ENCODE measurements at places on chromosomes 7 and 10. TPM values are rescaled to one million over a fixed set of nuclear protein-coding genes. Genes with fewer than 3 reads are reported as not detected.

AP3M1 gene
- polyA plus RNA-seq = 28.5 TPM

PLAC9 gene
- 54.3 TPM for polyA plus RNA-seq

TMEM273 gene
- 27.3 TPM for polyA plus RNA-seq

CALML3 gene
- not detected for polyA plus RNA-seq

CADPS2 gene
- polyA plus RNA-seq = 5.5 TPM

CFAP70 gene
- 0.56 TPM for polyA plus RNA-seq

PTPRN2 gene
- 4.4 TPM for polyA plus RNA-seq

AKR1E2 gene
- 3.9 TPM for polyA plus RNA-seq

ZNF3 gene
- polyA plus RNA-seq = 17.4 TPM

TMEM26 gene
- 0.51 TPM for polyA plus RNA-seq

BUD23 gene
- polyA plus RNA-seq = 69.4 TPM

GCK gene
- polyA plus RNA-seq = 2.1 TPM

RBM28 gene
- polyA plus RNA-seq = 13.6 TPM

NPFFR1 gene
- polyA plus RNA-seq = 0.01 TPM

METTL27 gene
- polyA plus RNA-seq = 1.0 TPM

GLI3 gene
- polyA plus RNA-seq = 8.1 TPM

HECW1 gene
- polyA plus RNA-seq = 1.2 TPM

DPYSL4 gene
- polyA plus RNA-seq = 1.5 TPM

MYO1G gene
- polyA plus RNA-seq = 3.6 TPM

CNTNAP2 gene
- 0.28 TPM for polyA plus RNA-seq

AMPH gene
- polyA plus RNA-seq = 5.0 TPM

DNA sequence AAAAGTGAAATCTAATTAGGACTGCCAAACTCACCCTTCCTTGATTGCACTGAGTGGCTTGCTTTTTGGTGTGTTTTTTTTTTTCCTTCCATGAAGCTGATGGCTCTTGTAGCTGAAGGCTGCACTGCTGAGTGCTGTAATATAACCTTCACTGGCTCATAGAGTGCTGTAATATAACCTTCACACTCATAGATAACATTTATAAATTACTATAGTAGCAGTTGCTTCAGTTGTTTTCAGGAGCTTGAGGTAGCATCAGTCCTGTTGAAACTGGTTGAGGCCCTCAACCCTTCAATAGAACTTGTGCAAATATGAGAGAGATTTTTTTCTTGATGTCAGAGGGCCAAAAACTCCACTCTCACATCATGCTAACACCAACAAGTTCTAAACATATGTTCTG, 404.9 kb upstream of the MBL2 start:
- DNase-seq = no peak

DNA sequence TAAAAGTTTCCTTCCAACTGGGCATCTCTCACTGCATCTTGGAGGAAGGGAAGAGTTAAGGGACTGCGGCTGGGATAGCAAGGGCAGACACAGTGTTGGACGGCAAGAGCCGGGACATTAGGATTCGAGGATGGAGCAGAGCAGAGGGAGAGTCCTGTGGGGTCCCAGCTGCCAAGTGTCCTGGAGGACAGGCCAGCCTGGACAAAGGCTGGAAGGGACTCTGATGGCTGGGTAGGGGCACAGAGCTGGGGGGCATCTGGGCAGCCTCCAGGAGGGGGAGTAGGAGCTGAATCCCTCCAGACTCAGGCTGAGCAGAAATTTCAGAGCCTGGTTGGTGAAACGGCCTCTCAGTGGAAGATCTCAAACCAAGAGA, 19.2 kb downstream of the SFTPA1 start:
- no peak for DNase-seq

- DNase-seq = no peak
Measured at GRCh38 chr10:7634142-7634894, 32.4 kb downstream of the ITIH5 start.

GRCh38 chr10:132878730-132879407, 63.5 kb downstream of the CFAP46 start:
- DNase-seq = no peak

DNA sequence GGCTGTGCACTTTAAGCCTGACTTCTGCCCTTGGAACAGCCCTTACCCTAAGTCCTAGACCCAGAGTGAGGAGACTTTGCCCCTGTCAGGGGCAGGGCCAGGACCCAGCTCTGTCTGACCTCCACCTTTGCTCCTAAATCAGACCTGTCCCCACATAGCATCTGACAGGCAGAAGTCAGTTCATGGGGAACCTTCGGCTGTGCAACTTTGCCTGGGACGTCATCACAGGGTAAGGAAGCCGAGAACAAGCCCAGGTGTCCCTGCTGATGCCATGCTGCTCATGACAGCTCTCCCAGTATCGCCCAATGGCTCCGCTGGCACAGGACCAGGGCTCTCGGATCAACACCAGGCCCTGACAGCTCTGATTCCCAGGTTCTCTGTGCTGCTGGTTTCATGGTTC, 55.4 kb downstream of the TNS3 start:
- no peak for DNase-seq

GRCh38 chr10:113665806-113666354, 2.0 kb upstream of the NRAP start:
- no peak for DNase-seq

DNA sequence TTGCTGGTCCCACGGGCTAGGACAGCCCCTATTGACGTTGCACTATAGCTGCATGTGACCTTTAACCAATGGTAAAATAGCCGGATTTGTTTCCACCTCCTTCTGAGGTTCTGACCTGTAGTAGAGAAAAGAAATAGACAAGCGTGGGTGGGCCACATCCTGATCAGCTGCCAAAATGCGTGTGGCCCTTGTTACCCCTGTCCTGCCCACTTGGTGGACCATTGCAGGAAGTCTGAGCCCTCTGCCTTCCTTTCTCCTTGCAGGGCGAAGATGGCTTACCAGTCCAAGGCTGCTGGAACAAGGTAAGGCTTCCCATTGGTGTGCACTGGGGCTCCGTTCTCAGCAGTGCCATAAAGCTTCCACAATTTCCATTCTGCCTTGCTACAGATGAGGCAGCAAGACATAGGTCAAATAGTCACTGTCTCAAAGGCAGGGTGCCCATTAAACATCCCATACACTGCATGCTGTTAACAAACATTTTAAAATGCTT, 95.9 kb upstream of the MACROH2A2 start:
- DNase-seq = no peak

- DNase-seq = no peak
Measured at GRCh38 chr7:22174574-22174953, 182.4 kb downstream of the RAPGEF5 start.

GRCh38 chr7:81462672-81463071, 307.2 kb downstream of the HGF start:
- DNase-seq = no peak

DNA sequence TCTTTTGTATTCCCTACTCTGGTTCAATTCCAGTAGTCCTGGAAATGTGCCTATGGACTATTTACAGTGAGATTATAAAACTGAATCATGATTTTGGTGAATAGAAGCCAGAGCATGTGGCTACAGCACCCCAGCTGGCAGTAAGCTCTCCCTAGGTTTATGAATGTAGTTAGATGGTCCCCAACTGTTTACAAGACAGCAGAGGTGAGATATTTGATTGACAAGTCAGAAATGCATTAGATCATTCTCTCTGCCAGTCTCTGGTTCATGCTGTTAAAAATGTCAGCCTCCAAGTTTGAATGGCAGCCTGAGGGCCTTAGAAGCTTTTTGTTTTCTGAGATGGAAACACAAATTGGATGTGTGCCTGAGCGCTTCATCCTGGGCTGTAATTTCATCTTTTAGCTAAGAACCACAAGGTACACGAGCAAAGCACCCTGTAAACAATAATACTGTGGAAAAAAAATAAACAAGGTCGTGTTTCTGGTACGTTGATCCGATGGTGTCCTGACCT, 85.0 kb downstream of the BTRC start:
- DNase-seq = no peak

- no peak for DNase-seq
Measured at GRCh38 chr7:76278540-76278939, 23.9 kb upstream of the HSPB1 start.

- no peak for DNase-seq
Measured at GRCh38 chr10:6494936-6495592, 85.0 kb downstream of the PRKCQ start.

DNA sequence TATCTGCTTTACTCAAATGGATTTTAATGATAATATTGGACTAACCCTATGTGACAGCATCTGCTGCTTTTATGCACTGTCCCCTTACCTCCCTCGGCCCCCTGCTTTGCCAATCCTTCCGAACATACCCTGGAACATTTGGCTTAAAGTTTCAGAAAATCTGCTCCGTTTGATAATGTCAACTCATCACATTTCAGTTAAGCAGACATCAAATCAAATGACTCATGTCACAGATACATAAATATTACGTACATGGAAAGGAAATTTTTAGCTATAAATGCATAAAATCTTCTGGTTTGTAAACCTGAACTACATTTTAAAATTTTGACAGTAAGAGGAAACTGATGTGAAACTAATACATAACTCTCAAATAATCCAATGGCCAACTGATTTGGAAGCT, 98.2 kb downstream of the CNTNAP2 start:
- DNase-seq = no peak

DNA sequence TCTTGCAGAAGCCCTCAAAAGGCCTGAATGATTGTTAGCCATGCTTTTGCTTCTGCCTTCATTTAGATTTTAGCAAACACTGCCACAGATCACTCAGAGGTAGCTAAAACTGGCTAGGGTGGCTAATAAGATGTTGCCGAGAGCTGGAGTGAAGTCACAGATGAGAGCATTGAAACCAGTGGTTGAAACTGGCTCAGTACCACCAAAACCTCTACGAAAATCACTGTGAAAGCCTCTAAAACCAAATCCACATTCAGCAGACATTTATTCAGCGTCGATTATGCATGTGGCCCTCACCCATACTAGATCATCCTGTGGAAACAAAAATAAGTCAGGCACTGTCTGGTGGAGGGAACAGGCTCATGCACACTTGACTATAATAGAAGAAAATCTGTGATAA, 50.8 kb downstream of the PIK3CG start:
- no peak for DNase-seq

- no peak for DNase-seq
Measured at GRCh38 chr7:44798649-44799305, 2.3 kb downstream of the PPIA start.

- no peak for DNase-seq
Measured at GRCh38 chr10:122281018-122281626, 10.0 kb downstream of the BTBD16 start.

DNA sequence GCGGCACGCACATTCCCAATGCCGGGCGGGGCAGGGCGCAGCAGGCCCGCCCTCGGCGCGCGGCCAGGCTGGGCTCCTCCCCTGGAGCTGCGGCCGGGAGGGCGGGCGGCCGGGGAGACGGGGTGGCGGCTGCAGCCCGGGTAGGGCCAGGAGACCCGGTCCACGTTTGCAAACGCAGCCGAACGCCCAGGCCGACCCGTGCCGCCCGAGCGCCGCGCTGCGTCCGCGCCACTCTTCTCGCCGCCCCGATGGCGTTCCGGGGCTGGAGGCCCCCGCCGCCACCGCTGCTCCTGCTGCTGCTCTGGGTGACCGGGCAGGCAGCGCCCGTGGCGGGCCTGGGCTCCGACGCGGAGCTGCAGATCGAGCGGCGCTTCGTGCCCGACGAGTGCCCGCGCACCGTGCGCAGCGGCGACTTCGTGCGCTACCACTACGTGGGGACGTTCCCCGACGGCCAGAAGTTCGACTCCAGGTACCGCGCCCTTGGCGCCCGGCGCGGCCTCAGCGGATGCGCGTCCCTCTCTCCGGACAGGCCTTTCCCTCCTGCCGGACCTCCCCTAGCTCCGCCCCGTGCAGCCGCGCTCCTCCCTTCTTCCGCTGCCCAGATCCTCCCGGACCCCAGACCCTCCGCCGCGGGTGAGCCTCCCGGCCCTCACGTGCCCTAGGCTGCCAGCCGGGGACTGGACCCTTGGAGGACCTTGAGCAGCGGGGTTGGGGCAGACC, at the start of gene FKBP9:
Gene FKBP9, plus strand, starts transcription at position 115 of the 720 bp plus-strand sequence. Its CDS starts 134 bp downstream, at position 249.
- no peak for DNase-seq

GRCh38 chr10:70738006-70738760, 47.0 kb downstream of the TBATA start:
- DNase-seq = no peak

GRCh38 chr10:70621503-70622078, 19.1 kb upstream of the PRF1 start:
- no peak for DNase-seq

- no peak for DNase-seq
Measured at GRCh38 chr10:69874449-69874848, 72.7 kb downstream of the COL13A1 start.

GRCh38 chr7:135386181-135386580, 123.7 kb downstream of the CNOT4 start:
- DNase-seq = no peak

Data from urinary bladder (tissue), 4 donors.